Activated T-cell treated with anti-CD3 and anti-CD28 coated beads, Interleukin-2, amount 50 U/mL, for 4 hours (primary cell): ENCODE measurements at places on chromosomes 7 and 10.

- no peak for DNase-seq
Measured at GRCh38 chr7:48384180-48384752, 213.0 kb downstream of the ABCA13 start.

GRCh38 chr10:129790715-129791446, 173.2 kb downstream of the EBF3 start:
- DNase-seq: no peak

GRCh38 chr10:59106441-59106840, 70.0 kb upstream of the PHYHIPL start:
- DNase-seq: no peak

GRCh38 chr7:17130281-17131059, 168.0 kb upstream of the AHR start:
- DNase-seq: no peak

DNA sequence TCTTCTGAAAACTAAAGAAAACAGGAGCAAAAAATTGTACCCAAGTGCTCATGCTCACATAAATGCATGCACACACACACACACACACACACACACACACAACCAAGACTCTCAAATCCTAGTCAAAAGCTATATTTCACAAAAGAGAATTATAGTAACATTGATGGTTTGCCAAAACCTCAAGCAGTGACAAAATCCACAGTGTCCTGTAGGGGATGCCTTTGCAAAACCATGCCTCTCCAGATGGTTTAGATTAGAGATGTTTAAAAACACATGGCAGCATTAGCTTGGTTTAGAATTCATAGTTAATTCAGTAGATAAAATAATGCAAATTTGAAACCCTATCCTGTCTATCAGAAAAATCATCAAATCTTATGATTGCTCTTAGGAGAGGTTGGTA, 232.2 kb downstream of the DYNC1I1 start:
- DNase-seq: no peak

DNA sequence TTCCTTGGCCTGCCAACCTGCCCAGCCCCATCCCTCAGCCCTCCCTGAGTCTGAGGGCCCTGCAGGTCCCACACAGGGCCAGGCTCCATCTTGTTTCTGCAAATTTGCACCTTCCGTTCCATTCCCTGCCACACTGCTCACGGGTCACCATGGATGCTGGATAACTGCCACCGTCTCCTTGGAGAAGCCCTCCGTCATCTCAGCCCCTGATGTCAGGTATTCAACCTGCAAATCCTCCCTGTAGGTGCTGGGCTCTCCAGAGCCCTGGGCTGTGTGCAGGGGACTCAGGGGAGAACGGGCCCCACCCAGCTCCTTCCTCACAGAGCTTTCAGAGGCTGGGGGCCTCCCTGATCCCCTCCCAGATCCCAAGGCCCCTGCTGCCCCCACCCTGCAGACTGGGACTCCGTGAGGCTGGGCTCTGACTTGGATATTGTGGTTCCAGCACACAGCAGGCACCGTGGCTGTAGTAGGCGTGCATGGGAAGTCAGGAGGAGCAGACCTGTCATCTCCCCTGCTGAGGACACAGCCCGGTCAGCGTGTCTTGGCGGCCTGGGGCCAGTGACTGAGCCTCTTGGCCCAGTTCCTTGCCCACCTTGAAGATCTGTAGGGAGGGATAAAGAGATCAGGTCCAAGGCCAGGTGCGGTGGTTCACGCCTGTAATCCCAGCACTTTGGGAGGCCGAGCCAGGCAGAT, 121.7 kb upstream of the TNRC18 start:
- DNase-seq: no peak

DNA sequence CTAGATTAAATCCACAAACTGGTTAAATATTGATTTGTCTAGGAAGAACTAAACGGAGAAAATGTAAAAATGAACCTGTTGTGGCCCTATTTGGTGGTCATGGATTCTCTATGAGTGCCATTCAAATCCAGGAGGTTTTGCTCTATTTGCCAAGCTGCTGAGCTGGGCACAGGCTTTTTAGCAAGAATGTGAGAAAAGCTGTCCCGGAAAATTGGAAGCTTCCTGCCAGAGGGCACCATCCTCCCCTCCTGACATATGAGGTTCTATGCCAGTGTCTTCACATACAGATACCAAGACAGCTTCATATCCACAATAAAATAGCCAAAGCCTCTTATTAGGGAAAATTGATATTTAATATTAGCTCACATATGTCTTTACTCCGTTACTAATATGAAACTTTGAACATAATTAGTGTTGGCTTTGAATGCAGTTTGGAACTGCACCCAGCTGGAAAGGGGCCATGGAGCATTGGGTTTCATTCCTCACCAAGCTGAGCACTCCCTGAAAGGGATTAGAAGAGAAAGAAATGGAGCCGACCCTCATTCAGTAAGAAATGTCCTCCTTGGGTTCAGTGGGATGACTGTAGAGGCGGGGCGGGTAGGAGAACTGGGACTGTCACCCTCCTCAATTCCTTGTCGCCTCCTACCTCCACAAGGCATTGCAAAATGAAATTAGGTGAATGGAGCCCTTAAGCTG, 47.8 kb downstream of the NRCAM start:
- DNase-seq: no peak

DNA sequence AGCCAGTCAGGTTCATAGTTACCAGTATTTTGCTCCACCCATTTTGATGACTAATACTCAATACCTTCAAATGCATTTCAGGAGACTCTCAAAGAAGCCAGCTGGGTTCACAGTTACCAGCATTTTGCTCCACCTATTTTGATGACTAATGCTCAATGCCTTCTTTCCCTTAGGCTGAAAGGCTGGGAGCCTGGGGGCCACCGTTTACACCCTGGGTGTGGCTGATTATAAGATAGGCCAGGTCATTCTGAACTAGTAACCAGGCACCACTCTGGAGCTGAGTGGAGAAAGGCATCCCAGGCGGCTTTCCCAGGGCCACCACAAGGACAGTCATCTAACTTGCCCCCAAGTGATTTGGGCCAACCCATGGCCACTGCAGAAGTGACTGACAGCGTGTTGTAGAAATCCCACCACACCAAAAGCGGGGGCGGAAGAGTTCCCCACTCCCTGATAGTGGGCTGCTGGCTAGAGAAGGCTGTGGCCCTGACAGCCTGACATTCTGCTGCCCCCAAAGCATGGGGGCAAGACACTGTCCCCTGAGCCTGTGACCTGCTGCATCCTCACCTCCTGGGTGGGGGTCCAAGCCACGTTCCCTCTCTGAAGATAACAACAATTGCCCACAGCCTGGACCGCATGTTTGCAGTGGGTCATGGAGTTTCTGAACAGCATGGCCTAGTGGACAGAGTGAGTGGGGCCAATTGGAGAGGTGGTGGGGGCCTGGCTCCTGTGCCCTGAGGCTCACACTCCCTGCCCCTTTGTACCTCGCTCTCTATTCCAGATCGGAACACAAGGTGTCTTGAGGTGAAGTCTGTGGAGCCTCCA, 23.0 kb upstream of the ZNF488 start:
- no peak for DNase-seq

DNA sequence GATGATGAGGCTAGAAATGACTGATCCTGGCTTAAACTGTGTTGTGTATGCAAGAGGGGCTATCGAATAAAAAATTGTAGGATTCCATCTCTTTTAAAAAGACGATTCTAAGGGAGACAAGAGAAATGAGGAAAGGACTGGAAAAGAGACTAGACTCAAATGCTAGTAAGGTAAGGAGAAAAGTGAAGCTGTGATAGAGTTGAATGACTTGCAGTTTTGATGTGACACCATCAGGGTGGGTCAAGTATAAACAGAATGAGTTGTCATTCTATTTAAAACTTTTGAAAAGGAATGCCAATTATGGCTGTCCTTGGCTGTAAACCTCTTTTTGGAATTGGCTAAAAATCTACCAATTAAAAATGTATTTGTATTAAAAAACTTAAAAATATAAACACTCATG, 184.5 kb upstream of the PHF14 start:
- no peak for DNase-seq

DNA sequence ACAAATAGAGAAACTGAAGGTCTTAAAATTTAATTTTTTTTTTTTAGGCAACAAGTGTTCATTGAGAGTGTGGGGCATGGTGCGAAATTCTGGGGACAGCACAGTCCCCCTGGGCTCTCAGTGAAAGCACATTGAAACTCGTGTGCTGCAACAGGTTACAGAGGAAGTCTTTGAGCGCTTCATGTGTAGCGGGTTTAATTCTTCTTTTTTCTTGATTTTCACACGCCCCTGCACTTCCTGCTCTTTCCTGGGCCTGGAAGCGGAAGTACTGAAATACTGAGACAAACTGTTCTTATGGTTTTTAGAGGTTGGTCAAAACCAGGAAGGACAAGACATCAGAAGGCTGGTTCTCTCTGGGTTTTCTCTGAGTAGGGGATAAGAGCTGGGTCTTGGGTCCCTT, 203.5 kb downstream of the PTEN start:
- no peak for DNase-seq

GRCh38 chr10:6255548-6256061, 52.9 kb downstream of the PFKFB3 start:
- DNase-seq: no peak
